Dermis blood vessel endothelial cell (primary cell): ENCODE measurements at places on chromosomes 6 and 20.
A peak's percentile ranks its signal among the peaks of the same experiment; 100 is the strongest.

GRCh38 chr6:56242346-56242745 is 5.0 kb downstream of the COL21A1 start:
- peak; percentile 68 for DNase-seq

GRCh38 chr6:43768983-43769525 is 957 bp upstream of the VEGFA start:
- no peak for DNase-seq

GRCh38 chr6:35064757-35065440 is 76.2 kb downstream of the TCP11 start:
- DNase-seq, result no peak

DNA sequence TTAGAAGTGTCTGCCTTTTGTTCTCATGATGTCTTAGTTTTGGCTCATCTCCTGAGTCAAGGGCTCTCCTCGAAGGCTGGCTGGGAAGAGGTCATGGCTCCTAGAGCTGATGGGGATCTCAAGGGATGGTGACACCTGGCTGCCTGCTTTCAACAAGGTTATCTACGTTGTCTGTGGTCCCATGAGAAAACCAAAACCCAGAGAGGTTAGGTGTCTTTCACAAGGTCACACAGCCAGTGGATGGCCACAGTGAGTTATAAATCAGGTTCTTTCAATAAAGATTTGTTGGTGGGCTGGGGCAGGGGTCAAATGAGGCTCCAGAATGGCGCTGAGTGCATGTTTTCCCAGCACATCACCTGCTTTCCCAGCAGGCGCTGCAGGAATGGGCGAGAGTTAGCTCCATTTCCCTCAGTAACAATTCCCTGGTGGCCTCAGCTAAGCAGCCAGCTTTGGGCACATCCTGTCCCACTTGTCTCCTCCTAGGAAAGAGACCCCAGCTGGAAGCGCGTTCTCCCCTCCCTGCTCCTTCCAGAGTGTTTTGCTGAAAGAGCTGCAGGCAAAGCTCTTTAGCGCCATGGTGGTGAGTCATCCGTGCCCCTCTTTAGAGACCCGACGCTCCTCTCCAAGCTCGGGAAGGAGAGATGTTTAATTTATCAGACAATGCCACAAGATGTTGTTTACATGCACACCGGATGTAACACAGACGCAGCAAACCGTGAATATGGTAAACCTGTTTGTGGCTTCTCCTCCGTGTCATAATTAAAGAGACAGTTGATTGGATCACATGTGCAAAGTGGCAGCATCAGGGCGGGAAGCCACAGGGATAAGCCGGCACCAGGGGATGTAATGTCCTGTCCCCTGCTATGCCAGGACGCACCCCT is 109.7 kb downstream of the LRFN2 start:
- DNase-seq, result no peak

DNA sequence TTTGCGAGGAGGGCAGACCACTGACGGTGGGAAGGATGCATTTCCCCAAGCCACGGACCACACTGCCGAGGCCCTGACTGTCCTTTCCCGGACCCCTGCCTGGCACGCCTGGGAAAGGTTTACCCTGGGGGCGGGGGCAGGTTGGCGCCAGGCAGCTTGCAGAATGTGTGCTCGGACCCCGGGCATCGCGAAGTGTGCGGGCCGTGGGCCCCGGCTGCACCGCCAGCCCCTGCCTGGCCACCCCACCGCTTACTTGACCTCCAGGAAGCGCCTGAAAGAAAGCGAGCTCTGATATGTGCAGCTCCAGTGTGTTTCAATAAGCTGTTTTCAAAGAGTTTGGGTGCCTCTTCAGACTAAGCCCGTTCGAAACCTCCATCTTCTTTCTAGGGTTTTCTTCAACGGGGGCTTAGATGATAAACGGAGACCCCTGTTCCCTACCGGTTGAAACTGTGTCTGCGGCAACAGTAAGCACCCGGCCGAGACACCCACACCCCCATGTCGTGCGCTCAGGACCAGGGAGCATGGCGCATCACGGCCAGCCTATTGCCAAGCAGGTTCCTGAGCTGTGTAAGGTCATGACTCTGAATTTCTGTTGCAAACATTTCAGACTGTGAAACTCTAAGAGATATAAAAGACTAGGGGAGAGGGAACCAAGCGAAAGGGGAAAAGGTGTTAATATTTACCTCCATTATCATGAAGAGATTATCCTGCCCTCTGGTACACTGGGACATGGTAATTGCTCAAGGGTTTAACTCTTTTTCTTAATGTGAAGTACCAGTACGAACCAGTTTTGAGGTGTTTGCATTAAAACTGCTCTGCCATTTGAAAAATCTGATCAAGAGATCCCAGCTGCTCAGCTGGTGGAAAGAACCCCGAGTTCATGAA is 231.2 kb upstream of the FOXQ1 start:
- no peak for DNase-seq

GRCh38 chr6:37731888-37732287 is 34.2 kb upstream of the MDGA1 start:
- no peak for DNase-seq

DNA sequence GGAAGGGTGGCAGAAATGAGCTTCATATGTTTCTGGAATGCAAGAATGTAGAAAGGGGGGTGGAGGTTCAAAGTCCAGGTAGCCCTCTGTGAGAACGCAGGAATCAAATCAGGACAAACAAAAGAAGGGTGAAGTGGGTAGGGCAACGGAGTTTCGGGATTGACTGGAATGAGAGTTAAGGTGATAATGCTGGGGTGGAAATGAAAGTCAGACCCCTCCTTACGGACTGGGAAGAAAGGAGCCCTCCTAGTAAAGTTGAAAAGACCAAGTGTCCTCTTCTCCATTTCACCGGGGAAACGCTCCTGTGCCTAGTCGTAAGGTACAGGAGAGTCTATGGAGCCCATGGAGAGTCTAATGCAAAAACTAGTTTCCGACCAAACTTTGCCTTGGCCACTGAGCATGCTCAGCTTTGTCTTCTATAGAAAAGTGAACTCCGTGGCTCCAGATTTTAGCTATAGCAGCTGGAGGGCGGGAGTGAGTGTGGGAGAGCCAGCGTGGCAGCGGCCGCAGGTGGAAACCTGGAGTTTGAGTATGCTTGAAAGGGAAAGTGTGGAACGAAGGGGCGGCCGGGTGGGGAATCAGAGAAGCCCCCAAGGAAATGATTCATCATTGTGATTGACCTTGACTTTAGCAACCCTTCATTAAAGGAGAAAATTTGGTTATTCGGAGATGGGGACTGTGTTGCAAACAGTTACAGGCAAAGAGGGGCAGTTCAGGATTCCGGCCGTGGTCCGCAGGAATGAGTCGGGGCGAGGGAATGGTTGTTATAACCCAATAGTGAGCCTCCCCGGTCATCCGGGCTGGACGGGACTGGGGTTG is 1.3 kb upstream of the LRRC1 start:
- peak; percentile 73 for DNase-seq

- no peak for DNase-seq
Measured at GRCh38 chr6:111354758-111355555, 128.1 kb downstream of the REV3L start.

DNA sequence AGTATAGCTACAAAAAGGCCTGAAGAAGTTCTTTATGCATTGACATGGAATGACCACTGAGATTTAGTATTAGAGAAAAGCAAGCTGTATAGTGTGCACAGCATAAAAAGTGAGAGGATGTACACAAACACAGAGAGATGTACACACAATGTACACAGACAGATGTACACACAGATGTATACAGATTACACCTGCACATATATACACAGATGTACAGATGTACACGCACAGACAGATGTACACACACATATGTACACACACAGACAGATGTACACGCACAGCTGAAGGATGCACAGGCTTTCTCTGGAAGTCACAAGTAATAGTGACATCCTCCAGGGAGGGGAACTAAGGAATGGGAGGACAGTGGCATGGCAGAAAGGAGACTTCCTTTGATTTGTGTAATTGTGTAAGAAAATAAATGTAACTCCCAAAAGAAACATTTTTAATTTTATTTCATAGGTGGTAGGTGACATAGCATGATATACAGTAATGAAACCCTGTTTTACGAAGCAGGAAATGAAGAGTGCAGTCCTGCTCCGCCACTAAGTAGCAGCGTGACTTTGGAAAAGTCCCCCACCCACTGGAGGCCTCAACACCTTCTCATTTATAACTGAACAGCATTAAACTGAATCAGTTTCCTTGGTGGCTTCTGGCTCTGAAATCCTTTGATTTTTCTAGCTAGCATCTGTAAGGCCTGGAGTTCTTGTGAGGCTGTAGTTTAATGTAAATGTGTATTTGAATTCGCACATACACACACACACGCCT is 14.1 kb downstream of the NFATC2 start:
- DNase-seq, result no peak

GRCh38 chr20:32110173-32110704 is 725 bp downstream of the TM9SF4 start:
- DNase-seq, result no peak

GRCh38 chr6:154824076-154824475 is 90.9 kb downstream of the SCAF8 start:
- peak; percentile 56 for DNase-seq

GRCh38 chr6:111586554-111586953 is 19.1 kb downstream of the TRAF3IP2 start:
- DNase-seq, result no peak

DNA sequence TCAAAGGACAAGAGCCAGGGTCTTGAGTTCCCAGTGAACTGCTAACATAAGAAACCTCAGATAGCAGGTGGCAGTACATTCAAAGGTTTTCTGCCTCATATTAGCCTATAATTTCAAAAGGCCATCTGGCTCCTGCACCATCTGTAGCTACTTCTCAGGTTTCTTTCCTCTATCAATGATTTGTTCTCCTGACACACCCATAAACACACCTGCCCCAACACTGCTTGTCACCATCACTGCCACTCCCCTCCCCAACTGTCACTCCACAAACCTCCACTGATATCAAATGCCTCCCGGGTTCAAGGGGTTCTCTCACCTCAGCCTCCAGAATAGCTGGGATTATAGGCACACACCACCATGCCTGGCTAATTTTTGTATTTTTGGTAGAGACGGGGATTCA is 152.7 kb upstream of the SLC22A16 start:
- no peak for DNase-seq

DNA sequence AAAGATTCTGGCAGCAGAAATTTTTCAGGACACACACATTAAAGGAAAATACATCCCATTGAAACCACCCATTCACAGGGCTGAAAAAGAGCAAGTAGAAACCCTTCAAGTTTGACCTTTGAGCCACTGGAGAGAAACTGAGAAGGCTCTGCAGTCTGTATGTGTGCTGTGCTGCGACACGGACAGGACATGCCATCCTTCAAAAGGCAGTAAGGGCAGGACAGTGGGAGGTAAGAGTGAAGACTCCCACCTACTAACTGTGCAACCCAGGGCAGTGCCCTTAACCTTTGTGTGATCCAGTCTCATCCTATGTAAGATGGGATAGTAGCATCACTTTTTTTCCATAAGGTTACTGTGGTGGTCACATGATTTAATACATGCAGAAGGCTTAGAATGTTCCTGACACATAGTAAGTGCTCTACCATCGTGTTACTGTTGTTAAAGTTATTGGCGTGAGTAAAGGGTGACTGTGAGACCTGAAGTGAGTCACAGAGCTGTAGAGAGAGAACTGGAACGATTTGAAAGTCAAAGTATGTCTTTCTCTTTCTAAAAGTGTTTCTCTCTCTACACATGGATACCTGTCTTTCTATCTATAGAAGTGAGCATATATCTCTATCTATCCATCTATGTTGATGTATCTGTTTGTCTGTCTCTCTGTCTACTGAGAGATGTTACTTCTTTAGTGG is 153.7 kb upstream of the OLIG3 start:
- DNase-seq, result no peak

- peak; percentile 77 for DNase-seq
Measured at GRCh38 chr20:58892141-58892931, 39.8 kb downstream of the GNAS start.

GRCh38 chr6:3131695-3132094 is 13.2 kb downstream of the BPHL start:
- no peak for DNase-seq

- no peak for DNase-seq
Measured at GRCh38 chr6:101114703-101115102, 233.6 kb upstream of the ASCC3 start.

GRCh38 chr6:150123645-150124044 is 19.2 kb upstream of the PPP1R14C start:
- DNase-seq, result no peak

DNA sequence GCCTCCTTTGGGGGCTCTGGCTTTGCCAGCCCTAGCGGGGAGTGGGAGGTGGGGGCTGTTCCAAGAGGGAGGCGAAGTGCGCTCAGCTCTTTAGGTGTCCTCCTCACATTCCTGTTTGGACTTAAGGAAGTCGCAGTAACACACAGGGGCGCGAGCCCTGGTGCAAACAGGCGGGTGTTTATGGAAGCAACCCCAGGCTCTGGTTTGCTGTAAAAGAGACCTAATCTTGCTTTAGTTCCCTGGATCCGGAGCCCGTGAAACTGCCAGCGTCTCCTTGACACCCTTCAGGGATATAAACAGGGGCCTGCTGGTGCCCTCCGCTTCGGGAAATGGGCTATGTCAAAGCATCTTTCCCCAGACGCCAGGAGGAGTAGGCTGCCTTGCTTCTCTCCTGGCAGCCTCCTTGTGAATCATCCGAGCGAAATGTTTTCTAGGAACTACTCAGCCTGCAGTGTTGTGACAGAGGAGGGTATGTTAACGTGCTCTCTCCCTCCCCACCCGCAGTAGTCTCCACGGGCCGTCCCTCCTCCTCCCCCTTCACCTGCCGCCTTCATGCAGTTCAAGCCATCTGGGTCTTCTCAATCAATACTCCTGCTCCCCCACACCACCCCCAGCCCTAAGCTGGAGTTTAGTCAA is 168.0 kb upstream of the LRFN2 start:
- no peak for DNase-seq

GRCh38 chr6:32669893-32670292 is 3.4 kb upstream of the HLA-DQB1 start:
- DNase-seq, result no peak

DNA sequence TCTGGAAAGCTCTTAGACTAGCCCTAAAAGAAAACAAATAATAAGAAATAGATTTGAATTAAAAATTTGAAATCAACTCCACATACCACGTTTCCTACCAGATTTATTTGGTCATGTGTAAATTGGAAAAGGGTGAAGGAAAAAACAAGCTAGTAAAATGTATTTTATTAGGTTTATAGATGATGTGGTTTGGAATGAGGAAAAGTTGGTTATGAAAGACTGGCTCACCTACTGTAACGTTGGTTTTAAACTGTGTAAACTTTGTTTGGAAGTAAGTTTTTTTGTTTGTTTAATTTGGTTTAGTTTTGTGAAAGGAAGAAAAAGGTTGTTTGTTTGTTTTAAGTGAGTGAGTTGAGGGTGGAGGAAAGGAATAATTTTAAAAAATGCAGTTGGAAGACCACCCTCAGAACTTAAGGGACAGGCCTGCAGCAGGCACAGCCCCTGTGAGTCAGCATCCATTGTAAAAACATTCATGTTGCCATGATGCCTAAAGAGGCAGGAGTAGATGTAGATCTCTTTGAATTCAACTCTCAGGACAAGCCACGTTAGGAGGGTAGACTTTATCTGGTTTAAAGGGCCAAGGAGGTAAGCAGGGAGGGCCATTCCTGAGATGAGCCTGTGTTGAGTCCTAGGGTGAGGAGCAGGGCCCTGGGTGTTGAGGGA is 93.7 kb upstream of the SCGN start:
- no peak for DNase-seq

DNA sequence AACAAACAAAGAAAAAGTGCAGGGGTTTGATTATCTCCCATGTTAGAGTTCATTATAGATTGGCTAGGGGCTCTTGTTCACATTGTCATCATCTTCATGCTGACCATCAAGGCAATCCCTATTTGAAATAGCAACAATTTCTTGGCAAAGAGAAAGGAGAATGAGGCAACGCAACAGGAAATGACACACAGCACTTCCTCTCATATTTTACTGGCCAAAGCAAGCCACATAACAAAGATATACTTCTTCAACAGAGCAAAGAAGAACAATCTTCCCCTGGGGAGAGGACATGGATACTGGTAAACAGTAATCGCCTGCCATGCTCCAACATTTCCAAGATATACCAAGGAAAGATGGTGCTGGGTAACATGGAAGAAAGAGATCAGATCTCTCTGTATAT is 29.8 kb downstream of the EPM2A start:
- DNase-seq, result peak; percentile 77
